Heart left ventricle (tissue), 16 donors: ENCODE measurements at places on chromosomes 16 and 17.

- no peak for DNase-seq
Observed at GRCh38 chr17:28397275-28397674, 8.7 kb downstream of the SLC46A1 start.

GRCh38 chr17:4959261-4959965 lies 8.2 kb downstream of the SPAG7 start:
- DNase-seq: no peak

- DNase-seq: no peak
Observed at GRCh38 chr17:43983515-43984411, 20.7 kb upstream of the NAGS start.

DNA sequence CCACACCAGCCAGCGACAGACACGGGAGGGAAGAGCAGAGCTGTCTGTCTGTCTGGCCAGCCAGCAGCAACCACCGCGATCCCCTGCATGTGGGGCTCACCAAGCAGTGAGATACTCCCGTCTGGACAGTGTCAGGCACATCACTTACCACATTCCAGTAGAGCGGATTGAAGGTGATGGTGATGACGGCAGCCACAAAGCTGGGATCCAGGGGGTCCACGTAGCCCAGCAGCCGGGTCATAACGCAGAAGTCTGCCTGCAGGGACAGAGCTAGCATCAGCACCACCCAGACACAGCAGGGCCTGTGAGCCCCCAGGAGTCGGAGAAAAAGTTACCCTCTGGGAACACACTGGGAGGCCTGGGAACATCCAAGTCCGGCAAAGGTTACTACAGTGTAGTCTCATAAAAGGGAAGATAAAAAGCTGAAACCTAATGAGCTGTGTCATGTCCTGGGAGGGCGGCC lies 14.7 kb downstream of the PEMT start:
- no peak for DNase-seq

GRCh38 chr17:82309656-82310570 lies 7.5 kb downstream of the CD7 start:
- DNase-seq: no peak

GRCh38 chr16:78794581-78795250 lies 695.3 kb downstream of the WWOX start:
- no peak for DNase-seq

DNA sequence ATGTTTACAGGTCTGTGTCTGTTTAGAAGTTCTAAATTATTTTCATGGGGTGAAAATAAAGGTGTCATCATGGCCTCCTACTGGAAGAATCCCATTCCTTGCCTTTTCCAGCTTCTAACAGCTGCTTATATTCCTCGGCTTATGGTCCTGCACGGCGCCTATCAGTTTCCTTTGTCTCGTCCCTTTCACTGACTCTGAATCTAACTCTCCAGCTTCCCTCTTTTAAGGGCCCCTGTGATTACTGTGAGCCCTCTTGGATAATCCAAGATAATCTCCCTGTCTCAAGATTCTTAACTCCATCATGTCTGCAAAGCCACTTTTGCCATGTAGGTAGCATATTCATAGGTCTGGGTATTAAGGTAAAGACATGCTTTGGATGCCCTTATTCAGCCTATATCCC lies 441.0 kb upstream of the ERCC4 start:
- DNase-seq: no peak

GRCh38 chr16:76899767-76900166 lies 291.2 kb upstream of the MON1B start:
- no peak for DNase-seq

DNA sequence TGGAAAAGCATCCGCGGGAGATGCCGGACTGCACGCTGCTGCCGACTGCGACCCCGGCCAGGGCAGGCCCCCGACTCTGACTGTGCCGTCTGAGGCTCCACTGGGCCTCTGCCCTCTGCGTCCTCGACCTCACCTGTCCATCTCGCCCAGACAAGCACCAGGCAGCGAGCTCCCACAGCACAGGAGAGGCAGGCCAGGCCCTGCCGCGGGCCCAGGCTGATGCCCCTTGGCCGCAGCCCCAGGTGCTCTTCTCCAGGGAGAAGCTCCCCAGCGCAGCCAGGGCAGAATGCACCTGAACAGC lies 98.1 kb upstream of the DNAH17 start:
- DNase-seq: no peak

GRCh38 chr16:2194852-2195321 lies 1.5 kb downstream of the CASKIN1 start:
- DNase-seq: no peak

GRCh38 chr17:65857718-65858117 lies 296.3 kb upstream of the AXIN2 start:
- DNase-seq: no peak

DNA sequence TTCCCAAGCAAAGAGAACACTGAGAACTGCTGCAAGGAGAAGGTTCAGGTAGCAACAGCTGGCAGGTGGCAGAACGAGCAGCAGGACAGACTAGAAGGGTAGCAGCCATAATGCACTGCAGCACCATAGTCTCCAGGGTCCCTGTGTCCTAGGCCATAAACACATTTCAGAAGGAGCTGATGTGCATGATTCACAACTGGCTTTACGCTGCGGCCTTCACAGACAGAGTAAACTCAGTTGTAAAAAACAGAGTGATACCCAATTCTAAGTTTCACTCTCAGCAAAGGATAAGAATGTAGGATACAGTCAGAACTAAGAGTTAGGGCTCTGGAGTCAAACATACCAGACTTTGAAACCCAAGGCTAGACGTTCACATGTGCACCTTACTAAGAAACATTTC lies 24.4 kb downstream of the ARHGAP17 start:
- no peak for DNase-seq

DNA sequence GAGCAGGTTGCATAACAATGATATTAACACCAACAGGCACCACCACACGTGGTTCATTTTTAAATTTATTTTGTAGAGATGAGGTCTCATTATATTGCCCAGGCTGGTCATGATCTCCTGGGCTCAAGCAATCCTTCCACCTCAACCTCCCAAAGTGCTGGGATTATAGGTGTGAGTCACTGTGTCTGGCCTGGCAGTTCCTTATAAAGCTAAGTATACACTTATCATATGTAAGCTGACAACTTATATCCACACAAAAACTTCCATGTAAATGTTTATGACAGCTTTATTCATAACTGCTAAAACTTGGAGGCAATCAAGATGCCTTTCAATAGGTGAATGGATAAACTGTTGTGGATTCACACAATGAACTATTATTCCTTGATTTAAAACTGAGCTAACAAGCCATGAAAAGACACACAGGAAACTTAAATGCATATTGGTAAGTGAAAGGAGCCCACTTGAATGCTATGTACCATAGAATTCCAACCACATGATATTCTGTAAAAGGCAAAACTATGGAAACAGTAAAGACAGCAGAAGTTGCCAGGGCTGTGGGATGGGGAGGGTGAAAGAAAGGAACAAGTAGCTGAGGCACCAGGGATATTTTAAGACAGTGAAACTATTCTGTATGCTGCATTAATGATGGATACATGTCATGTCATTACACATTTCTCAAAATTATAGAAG lies 156.5 kb upstream of the KCNJ18 start:
- no peak for DNase-seq

DNA sequence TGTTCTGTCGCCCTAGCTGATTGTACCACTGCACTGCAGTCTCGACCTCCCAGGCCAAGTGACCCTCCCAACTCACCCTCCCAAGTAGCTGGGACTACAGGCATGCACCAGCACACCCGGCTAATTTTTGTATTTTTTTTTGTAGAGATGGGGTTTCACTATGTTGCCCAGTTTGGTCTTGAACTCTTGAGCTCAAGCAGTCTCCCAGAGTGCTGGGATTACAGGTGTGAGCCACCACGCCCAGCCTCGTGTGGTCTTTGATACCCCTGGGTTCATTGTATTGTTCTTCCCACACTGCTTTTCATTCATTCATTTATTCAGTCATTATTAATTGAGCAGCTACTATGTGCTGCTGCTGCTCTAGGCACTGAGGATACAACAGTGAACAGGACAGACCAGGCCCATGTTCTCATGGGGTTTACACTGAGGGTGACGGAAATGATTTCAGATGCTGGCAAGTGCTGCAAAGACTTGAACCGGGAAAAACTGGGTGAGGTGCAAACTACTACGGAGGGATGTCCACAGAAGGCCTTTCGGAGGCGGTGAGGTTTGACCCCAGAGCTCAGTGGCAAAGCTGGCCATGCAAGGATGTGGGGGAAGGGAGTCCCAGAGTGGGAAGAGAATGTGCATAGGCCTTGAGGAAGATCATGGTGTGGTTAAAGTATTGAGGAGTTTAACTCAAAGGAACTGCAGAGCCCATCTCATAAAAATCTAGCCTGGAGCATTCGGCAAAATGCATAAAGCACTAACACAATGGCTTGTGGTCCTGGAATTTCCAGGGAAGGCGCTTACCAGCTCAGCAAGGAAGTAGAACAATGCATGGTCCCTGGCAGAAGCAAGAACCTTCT lies 10.9 kb downstream of the ABCC1 start:
- DNase-seq: no peak

GRCh38 chr16:84715424-84715823 lies 15.6 kb downstream of the USP10 start:
- no peak for DNase-seq

DNA sequence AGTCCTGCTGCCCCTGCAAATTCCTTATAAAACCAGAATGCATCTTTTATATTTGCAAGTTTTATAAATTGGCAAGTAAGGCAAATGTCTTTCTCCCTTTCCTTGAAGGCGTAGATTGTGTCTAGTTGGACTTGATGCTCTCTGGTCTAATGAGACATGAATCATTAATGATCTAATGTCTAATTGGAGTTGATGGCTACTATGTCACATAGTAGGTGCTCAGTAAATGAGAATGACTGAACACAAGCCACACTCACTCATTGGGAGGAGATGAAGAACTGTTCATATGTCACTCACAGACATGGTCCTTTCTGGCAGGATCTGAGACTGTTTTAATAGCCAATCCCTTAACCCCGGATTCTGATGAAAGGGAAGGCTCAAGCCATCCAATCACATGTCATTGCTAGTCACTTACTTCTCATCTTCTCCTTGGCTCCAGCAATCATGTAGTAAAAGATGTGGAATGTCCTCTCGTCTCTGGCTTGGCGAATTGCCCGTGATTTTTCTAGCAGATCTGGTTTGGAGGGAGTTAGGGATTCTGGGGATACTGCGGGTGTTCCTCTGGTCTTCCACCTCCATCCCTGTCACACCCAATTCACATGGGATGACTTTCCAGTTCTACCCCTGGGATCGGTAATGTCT lies 81.0 kb downstream of the MYH11 start:
- no peak for DNase-seq

DNA sequence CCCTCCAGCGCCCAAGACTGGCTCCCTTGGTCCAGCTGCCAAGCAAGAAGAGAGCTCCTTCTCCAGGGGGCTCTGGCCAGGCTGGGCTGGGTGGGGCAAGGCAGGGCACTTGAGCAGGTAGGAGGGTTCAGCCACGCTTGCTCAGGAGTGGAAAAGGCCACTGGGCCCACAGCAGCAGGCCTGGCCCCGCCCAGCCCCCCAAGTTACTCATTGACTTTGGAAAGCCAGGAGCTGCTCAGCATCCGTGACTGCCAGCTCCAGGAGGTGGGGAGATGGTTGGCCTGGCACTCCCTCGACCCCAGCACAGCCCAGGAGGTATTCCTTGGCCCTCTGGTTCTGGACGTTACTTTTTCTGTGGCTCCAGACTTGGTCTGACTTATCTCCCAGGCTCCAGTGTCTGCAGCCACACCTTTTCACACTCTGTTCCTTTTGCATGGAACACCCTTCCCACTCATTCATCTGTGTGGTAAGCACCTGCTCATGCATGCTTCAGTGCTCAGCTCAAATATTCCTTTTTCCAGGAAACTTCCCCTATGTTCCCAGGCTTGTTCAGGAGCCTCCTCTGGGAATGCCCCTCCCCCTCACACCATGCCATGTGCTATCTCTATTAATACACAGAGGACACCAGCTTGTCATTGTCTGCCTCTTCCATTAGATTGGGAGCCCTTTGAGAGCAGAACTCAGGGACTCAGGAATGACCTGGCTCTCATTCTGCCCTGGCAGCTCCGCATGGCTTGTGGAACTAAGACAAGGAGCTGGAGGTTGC lies at the start of gene CDH16:
TSS of gene CDH16 (minus strand) at position 83 of the 766 bp plus-strand sequence. CDS start 820 bp downstream, outside the sequence.
- no peak for DNase-seq

DNA sequence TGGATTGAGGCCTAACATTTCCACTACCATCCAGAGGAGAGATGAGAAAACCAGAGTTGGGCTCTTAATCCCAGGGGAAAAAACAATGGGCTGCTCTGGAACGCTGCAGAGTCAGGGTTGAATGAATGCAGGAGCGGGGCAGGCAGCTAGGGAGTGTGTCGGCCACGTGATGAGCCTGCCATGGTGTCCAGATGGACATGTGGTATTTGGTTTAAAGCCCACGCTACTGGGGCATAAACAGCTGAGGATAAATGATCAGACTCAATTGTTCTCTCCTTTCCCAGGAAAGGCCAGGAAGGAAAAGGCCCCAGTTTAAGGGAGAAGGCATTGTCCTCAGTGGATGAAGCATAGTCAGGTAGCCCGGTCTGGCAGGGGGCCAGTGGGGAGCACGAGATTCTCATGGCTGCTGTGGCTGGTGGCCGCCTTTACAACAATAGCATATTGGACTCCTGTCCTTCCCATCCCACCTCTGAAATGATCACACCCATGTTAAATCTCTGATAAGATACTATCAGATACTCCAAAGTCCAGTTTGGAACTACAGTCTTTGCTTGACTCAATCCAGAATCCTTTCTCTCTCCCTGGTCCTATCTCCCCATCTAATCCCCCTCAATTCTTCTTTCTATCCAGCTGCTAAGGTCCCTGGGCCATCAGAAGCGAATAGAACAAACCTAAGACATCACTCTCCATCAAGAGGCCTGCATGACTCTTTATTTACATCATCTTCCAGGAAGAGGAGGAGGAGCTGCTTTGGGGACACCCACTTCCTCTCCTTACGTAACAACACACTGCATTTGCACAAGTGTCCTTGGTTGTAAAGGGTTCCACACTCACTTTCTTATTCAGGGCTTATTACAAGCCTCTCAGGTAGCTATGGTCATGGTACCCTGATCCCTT lies 20.4 kb downstream of the CA4 start:
- DNase-seq: peak; percentile 78

DNA sequence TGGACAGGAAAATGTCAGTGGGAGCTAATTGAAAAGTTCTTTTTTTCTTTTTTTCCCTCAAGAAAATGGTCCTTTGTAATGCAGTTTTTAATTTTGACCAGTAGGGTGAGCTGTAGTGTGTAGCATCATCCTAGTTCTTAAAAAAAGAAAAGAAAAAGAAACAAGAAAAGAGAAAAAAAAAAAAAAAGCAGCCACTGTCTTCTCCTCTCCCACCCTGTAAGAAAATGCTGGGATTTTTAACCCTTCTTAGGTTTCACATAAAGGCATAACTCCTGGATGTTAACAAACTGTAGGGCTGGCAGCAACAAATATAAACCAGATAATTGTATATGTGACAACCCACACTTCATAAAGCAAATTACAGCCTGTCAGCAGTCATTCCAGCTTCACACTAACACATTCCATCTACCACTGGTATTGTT lies 78.1 kb downstream of the SKAP1 start:
- DNase-seq: no peak

- DNase-seq: no peak
Observed at GRCh38 chr17:9028202-9028987, 7.1 kb downstream of the NTN1 start.

GRCh38 chr16:66984892-66985311 lies 3.5 kb upstream of the CES4A start:
- no peak for DNase-seq

- no peak for DNase-seq
Observed at GRCh38 chr16:89918453-89919347, at the start of gene MC1R. Gene MC1R (plus strand): TSS chr16:89918862. CDS start chr16:89919259, 397 bp downstream.
